ENCODE measurements at places on chromosomes 6 and 20. TPM values are rescaled to one million over a fixed set of nuclear protein-coding genes. Genes with fewer than 3 reads are reported as not detected.

GRCh38 chr20:31838646-31839292 lies 6.6 kb downstream of the FOXS1 start:
- DNase-seq, result no peak

- DNase-seq, result no peak
These were observed 271.3 kb downstream of the BMP7 start for GRCh38 chr20:56995149-56995548.

- DNase-seq, result no peak
These were observed 82.2 kb downstream of the BACH2 start for GRCh38 chr6:90214461-90214860.

DNA sequence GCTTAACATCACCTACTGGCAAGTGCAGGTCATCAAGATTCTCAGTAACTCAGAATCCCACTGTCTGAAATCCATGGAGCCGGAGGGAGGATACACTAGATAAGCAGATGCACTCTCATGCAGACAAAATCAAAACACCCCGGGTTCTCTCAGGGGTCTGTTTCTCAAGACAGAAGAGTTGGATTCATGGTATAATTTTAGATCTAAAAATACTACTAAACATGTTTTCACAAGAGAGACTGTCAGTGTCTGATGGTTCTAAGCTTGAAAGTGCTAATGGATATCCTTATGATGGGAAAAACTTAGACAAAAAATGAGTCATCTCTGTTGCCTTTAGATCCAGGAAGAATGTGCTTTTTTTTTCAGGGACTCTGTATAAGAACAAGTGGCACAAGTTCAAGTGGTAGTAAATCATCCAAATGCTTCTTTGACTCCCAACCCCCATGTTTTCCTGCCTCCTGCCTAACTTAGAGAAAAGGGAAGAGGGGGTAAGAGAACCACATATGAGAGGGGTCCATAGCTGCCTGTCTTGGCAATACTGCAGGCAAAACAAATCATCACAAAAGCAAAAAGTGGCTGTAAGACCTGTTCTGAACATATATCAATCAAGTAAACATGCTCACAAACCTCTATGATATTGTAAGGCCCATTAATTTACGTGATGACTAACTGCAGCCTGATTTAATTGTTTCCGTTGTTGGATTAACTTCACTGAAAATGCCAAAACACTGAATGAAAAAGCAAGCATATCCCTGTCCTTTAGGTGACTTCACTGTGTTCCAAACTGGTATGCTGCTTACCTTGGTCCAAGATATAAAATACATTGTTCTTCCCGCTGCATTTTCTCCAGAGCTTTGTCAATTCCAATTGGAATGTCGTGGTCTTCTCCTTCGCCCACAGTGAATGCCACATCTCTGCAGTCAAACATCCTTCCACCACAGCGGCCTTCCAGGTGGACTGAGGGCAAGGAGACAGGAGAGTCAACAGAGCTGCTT lies 84.0 kb upstream of the TULP1 start:
- DNase-seq, result peak; percentile 76

GRCh38 chr6:41505122-41506049 lies 40.8 kb upstream of the FOXP4 start:
- no peak for DNase-seq

DNA sequence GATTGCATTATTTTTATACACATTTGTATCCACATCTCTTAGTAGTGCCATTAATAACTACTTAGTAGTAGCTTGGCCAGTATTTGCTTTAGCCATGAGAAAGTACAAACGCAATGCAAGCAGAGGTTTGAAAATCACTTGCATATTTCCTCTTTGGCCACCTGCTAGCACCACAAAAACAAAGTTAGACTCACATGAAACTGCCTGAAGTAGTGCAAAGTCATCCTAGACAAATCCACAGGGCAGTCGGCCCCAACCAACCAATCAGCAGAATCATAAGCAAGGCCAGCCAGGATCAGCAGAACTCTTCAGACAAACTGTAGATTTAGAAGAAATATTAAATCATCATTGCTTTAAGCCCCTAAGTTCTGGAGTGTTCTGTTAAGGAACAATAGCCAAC lies 135.2 kb upstream of the VGLL2 start:
- DNase-seq, result no peak

DNA sequence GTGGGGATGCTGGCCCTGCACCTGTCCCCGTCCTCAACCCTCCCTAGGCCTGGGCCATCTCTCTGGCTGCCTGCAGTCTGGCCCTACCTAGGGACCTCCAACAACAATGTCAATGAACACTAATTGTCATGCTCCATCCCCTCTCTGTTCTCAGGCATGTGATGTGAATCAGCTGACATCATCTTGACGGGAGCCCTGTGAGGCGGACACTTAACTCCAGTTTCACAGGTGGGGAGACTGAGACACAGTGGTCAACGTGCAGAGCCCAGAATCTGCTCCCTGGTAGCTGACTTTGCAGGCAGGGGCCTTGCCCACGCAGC lies 762 bp upstream of the TCEA2 start:
- no peak for DNase-seq

DNA sequence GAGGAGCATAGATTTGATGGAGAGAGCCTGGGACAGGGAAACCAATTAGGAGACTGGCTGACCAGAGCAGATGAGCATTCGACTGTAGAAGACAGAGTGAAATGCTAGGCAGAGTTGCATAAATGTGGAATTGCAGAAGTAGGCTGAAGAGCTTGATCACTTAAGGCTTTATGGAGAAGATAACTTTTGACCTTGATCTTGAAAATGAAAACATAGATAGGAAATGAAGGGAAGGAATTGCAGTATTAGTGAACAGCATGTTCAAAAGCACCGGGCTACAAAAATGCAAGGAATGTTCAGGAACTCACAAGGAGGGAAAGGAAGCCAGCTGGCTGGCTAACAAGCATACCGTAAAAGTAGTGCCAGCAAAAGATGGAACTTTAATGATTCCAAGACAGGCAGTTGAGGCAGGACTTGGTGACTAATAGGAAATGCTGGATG lies 20.5 kb upstream of the LTV1 start:
- DNase-seq, result no peak

DNA sequence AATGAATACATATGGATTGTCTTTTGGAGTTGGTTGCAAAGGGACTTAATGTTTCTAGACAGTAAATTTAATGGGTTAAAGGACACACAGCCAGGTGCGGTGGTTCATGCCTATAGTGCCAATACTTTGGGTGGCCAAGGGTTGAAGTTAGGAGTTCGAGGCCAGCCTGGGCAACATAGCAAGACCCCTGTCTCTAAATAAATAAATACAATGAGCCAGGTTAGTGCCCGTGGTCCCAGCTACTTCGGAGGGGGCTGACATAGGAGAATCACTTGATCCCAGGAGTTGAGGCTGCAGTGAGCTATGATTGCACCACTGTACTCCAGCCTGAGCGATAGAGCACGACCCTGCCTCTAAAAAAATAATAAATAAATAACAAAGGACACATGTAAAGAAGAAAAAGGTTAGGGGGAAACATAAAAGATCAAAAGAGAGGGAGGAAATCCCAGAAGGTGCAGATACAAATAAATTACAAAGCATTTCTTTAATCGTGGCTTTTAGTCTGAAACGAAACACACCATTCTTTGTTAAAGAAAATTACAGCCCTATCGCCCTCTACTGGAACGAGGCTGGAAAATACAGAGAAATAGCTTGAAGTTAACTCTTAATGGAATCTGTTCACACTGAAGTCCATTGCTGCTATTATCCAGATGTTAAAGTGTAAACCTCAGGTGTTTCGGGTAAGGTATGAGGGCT lies 42.6 kb upstream of the SCML4 start:
- DNase-seq, result peak; percentile 46

- DNase-seq, result no peak
These were observed 106.2 kb downstream of the LCA5 start for GRCh38 chr6:79430913-79431536.

DNA sequence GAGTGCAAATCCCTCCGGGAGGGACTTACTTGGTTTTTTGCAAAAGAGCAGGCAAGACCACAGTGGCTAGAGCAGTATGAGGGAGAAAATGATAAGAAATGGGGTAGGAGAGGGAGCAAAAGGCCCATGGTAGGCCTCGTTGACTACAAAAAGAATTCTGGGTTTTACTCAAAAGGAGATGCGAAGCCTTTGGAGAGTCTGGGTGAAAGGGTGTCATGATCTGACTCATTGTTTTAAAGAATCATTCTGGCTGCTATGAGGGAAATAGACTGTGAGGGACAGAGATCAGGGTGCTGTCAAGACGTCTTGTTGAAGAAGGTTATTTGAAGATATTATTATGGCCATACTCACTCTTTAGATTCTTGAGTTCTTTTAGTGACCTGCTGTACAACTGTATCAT lies 13.0 kb downstream of the TBC1D32 start:
- no peak for DNase-seq

DNA sequence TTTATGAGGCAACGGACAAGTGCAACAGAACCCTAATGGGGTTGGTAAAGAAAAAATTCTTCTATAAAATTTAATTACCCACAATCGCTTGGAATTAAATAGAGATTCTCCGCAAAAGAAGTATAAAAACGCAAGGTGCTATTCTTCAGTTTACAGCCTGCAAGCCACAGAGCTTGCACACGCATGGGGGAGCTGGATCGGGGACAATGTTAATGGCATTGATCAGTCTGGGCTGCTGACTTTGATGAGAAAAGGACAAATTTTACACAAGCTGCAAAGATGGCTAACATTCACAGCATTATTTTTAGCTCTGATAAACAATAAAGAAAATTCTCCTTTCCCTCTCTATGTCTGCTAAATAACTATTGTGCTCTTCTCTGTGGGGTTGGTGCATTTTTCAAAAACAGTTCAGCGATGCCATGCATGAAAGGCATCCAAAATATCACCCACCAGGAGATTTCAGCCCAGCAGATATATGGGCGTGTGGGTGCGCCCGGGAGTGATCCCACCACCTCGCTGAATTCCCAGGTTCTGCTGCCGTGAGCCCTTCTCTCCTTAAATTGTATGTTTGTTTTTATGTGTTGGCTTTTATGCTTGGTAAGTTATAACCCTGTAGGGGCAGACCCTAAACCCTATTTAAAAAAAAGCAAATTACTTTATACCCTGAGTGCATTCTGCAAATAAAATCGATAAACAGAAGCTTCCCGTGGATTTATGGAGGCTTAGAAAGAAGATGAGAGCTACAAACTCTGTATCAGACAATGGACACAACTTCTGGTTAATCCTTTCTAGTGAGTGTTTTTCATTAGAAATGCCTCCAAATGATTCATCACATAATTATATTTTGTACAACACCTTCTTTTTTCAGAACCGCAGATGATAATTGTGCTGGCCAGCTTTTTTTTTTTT lies 55.6 kb downstream of the NOX3 start:
- no peak for DNase-seq

- DNase-seq, result peak; percentile 1
These were observed 237.6 kb downstream of the QKI start for GRCh38 chr6:163651915-163652668.

GRCh38 chr6:47646689-47647088 lies 51.7 kb upstream of the ADGRF4 start:
- no peak for DNase-seq

DNA sequence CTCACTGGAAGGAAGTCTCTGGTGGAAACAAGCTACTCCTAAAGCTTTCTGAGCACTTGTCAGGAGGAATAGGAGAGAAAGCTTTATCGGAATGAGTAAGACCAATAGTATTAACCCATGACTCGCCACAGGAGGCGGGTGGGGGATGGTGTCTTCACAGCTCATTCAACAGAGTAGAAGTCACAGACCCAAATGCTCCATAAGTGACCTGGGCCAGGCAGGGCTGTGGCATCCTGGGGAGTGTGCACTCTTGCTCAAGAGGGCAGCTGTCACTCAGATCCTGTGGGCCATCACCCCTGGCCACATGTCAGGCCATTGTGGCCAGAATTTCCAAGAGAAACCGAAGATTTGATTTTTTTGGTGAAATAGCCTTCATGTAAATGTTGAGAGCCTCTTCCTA lies 116.0 kb downstream of the SYCP2 start:
- no peak for DNase-seq

GRCh38 chr20:43456809-43457639 lies 672 bp upstream of the SRSF6 start:
- peak; percentile 85 for DNase-seq

DNA sequence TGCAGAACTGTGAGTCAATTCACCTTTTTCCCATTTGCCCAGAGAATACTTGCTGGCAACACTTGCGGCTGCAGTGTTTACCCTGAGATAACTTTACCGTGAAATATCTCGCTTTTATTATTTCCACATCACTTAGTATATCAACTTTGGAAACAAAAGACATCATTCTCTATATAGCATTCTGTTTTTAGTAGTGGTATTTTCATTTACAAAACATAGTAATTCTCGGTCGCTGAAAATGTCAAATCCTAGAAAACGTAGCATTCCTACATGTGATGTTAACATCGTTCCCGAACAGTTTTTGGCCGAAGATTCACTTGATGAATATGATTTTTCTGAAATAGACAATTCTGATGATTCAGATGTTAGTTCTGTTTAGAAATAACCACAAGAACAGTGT lies 52.0 kb downstream of the NHLRC1 start:
- no peak for DNase-seq

DNA sequence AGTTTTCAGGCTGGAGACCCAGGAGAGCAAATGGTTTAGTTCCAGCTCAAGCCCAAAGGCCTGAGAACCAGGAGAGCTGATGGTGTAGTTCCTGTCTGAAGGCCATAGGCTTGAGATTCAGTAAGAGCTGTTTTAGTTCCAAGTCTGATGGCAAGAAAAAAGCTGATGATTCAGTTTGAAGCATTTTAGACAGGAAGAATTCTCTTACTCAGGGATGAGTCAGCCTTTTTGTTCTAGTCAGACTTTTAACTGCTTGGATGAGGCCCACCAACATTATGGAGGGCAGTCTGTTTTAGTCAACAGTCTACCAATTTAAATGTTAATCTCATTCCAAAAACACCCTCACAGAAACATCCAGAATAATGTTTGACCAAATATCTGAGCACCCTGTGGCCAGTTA lies 2.5 kb downstream of the ZSCAN26 start:
- DNase-seq, result peak; percentile 91

- DNase-seq, result no peak
These were observed 48.9 kb downstream of the DEK start for GRCh38 chr6:18215436-18215835.

The FAM83D gene
- total RNA-seq, result 5.1 TPM

The RALGAPB gene
- total RNA-seq, result 28.4 TPM

The NOTCH4 gene
- total RNA-seq, result 0.38 TPM

The GID8 gene
- 71.2 TPM for total RNA-seq

The C20orf141 gene
- not detected for total RNA-seq

The SIGLEC1 gene
- total RNA-seq, result not detected

The HLA-DRB5 gene
- total RNA-seq, result not detected

The SPATS1 gene
- total RNA-seq, result not detected

The LAMA4 gene
- total RNA-seq, result 0.38 TPM

The FILIP1 gene
- total RNA-seq, result under 0.01 TPM

The ELOVL4 gene
- 6.1 TPM for total RNA-seq

The ARFGEF3 gene
- total RNA-seq, result 10.3 TPM

The SYNGAP1 gene
- 0.90 TPM for total RNA-seq

The CDH4 gene
- total RNA-seq, result 12.1 TPM

The OPN5 gene
- total RNA-seq, result not detected

The RNF182 gene
- total RNA-seq, result not detected

The SCRT2 gene
- total RNA-seq, result not detected

The CLPSL2 gene
- total RNA-seq, result not detected

The WFDC2 gene
- not detected for total RNA-seq

The KCNG1 gene
- 91.1 TPM for total RNA-seq

All from bronchial epithelial cell (primary cell).